ENCODE measurements at places on chromosomes 5 and 9.

GRCh38 chr9:87040410-87041009 lies 93.2 kb upstream of the GAS1 start:
- DNase-seq = no peak

DNA sequence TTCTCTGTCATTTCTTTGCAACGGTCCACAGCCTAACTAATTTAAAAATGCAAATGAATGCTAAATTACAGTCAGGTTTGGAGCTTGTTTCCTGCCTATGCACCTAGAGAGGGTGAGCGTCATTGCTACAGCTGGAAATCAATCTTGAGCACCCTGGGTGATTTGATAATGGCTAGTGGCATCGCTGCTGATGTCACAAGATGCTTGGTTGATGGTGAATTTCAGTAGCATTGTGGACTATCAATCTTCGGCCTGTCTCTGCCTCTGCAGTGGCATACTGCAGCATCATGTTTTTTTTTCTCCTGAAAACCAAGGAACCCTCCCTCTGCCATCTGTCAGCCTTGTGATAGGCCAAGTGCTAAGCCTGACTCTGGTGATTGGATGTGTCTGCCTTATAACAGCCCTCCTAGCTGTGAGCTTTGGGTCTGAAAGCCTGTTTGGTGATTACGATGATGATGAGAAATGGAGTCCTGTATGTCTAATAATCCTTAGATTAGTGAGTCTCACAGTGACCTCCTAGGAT lies 75.3 kb downstream of the NMUR2 start:
- DNase-seq = no peak

GRCh38 chr5:66498791-66499207 lies 97.4 kb upstream of the MAST4 start:
- no peak for DNase-seq

- DNase-seq = no peak
These were observed 374.1 kb downstream of the ELAVL2 start for GRCh38 chr9:23451802-23452418.

GRCh38 chr5:2169850-2170760 lies 287.4 kb upstream of the IRX4 start:
- no peak for DNase-seq

- DNase-seq = no peak
These were observed 43.2 kb downstream of the MRPL36 start for GRCh38 chr5:1756481-1756880.

- no peak for DNase-seq
These were observed 89.5 kb downstream of the EPB41L4A start for GRCh38 chr5:112329419-112330090.
